ENCODE measurements at places on chromosomes 12 and 14.

- DNase-seq, result no peak
Measured at GRCh38 chr12:116196226-116196625, 81.3 kb downstream of the MED13L start.

- DNase-seq, result no peak
Measured at GRCh38 chr12:7151532-7151931, 21.4 kb downstream of the CLSTN3 start.

DNA sequence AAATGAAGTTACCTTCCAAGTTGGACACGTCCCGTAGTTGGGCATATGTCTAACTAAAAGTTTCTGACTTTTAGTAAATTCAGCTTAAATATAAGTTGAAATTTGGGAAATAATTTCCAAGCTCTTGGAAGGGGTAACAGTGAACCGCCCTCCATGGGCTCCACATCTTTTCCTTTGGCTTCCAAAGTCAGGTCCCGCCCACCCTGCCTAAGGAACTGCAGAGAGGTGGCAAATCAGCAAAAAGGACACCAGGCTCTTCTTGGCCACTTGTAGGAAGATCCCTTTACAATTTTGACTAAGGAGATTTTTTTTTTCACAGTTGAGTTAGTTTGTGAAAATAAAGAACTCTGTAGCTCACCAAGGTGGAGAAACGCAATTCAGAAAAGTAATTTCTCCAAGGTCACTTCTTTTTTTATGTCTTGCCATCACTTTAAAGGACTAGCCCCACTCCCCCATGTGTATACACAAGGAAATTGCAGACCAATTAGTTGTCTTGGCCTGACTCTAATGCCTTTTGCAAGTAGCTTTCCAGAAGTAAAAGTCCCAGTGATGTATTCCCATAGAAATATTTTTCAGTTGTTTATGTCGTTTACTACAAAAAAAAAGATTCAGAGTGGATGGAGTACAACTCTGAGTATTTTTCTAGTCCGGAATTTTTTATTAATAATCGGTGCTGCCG is 181.2 kb downstream of the PELI2 start:
- DNase-seq, result peak; percentile 38

- no peak for DNase-seq
Measured at GRCh38 chr12:116318576-116319232, 41.2 kb upstream of the MED13L start.

Measured in GM23338 (cell line).